ENCODE measurements at places on chromosomes 5 and 9. TPM values are rescaled to one million over a fixed set of nuclear protein-coding genes. Genes with fewer than 3 reads are reported as not detected.

Gene SUSD3
- total RNA-seq = 0.94 TPM

Gene DIPK1B
- total RNA-seq = 1.1 TPM

Gene PHF24
- 0.16 TPM for total RNA-seq

Gene PRSS3
- 47.3 TPM for total RNA-seq

Gene TMEFF1
- total RNA-seq = 2.3 TPM

Gene BAAT
- not detected for total RNA-seq

Gene SPATA31A1
- total RNA-seq = not detected
